ENCODE measurements at places on chromosomes 4 and X.
A peak's percentile ranks its signal among the peaks of the same experiment; 100 is the strongest.

DNA sequence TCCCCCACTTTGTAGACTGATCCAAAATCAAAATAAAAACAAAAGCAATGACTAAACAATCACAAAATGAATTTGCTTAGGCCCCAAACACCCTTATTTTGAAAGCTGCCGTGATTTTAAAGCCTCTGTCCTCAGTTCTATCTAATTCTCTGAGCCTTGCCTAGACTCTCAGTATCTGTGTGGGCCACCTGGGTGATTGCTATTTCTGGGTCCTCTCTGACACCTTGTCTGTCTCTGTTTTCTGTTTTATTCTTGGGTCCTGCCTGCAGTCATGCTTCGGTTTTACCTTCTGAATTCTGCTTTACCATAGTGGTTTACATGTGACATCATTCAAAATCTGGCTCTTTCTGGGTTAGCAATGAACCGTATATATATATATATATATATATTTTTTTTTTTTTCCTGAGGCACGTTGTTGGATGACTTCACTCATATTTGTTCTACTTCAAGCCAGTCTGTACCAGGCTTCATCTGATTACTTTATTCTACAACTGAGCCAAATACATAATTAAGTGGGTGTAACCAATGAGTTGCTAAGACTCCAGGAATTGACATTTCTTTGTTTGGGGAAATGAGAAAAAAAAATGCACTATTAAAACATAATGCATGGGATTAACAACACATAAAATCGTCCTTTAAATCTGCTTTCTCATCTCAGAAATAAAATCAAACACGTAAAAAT lies 710.7 kb upstream of the SLIT2 start:
- no peak for DNase-seq

DNA sequence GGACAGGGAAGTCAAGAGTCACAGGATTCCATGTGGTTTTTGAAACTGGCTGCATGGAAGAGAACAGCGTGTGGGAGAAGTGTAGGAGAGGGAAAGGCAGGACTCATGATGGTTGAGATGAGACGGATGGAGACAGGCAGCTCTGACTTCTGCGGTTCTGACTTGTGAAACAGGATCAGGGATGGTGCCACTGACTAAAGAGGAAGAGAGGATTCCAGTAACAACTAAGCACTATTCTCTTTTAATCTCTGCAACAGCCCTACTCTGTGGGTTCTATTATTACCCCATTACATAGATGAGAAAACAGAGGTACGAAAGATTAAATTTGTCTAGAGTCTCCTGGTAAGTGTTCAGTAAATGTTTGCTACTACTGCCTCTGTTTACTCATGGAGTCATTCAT lies 156.3 kb downstream of the CBR4 start:
- no peak for DNase-seq

- DNase-seq, result no peak
These were observed 21.1 kb downstream of the PDE6B start for GRCh38 chr4:646460-646859.

DNA sequence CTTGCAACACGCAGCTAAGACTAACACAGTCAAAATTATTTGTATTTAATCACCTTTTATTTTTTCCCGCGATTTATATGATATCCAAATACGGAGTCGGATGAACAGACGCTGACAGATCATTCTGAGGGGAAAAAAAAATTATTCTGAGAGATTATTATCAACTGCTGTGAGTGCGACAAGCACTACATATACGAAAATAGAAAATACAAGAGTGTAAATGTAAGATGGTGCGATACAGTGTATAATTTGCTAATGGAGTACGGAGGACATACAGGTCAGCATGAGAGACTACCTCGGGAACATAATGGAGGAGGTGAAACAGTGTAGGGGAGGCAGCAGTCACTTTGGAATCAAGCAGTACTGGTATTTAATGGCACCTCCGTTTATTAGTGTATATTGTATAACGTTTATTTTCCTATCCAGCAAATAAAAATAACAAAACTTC lies 2.8 kb upstream of the LIN54 start:
- no peak for DNase-seq

GRCh38 chr4:27986476-27986875 lies 1125.8 kb downstream of the STIM2 start:
- no peak for DNase-seq

GRCh38 chrX:104113222-104113965 lies 1.1 kb downstream of the ZCCHC18 start:
- DNase-seq, result peak; percentile 53

- no peak for DNase-seq
These were observed 408.4 kb upstream of the EMCN start for GRCh38 chr4:100926039-100926717.

DNA sequence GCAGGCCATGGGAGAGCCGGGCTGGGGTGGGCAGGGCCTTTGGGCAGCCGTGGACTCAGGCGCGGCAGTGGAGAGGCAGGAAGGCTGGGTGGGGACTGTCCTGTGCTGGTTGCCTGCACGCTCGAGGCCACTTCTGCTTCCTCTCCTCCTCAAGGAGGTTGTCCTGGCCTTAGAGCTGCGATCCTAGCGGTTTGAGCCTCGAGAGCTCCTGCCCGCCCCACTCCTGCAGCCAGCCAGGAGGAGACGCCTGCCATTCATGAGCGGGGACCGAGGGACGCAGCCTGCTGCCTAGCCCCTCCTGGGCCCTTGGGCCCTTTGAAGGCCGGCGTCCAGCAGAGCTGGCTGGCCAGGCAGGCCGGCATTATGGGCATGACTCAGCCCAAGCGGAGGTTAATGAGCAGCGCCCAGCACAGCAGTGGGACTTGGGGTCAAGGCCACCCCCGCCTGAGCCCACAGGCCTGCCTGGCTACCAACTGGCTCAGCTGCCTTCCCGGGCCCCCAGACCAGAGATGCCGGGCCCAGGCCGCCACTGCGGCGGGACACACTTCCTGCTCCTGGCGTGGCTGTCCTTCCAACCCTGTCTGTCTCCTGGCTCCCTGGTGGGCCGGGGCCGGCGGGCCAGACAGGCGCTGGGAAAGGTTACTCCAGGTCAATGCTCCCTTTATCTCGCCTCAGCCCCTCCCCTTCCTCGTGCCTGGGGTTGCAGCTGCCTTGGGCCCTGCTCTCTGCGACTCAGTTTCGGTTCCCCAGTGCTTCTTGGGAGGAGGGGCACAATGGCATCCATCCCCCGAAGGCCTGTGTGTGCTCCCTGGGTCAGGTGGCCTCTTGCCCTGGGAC lies 1.8 kb downstream of the ABCD1 start:
- DNase-seq, result peak; percentile 47

DNA sequence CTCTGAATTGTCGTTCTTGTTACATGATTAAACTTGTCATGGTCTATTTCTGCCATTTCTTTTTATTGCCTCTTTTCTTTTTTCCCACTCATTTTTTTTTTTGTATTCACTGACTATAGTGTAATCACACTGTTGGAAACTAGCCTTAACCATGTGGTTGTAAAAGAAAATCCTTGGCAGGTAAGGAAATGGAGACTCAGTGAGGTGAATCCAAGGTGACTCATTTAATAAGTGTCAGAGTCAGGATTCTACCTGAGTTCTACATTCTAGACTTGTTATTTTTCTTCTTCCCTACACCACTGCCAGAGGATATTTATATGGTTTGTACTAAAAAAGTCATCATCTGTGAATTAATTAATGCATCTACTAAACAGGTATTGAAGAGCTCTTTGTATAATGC lies 152.2 kb downstream of the CBLL2 start:
- no peak for DNase-seq

- DNase-seq, result no peak
These were observed 2403.2 kb downstream of the ARAP2 start for GRCh38 chr4:33841120-33841519.

- no peak for DNase-seq
These were observed 151.3 kb upstream of the FAM47C start for GRCh38 chrX:36856849-36857248.

GRCh38 chr4:158043971-158044618 lies 128.7 kb downstream of the GASK1B start:
- DNase-seq, result no peak

DNA sequence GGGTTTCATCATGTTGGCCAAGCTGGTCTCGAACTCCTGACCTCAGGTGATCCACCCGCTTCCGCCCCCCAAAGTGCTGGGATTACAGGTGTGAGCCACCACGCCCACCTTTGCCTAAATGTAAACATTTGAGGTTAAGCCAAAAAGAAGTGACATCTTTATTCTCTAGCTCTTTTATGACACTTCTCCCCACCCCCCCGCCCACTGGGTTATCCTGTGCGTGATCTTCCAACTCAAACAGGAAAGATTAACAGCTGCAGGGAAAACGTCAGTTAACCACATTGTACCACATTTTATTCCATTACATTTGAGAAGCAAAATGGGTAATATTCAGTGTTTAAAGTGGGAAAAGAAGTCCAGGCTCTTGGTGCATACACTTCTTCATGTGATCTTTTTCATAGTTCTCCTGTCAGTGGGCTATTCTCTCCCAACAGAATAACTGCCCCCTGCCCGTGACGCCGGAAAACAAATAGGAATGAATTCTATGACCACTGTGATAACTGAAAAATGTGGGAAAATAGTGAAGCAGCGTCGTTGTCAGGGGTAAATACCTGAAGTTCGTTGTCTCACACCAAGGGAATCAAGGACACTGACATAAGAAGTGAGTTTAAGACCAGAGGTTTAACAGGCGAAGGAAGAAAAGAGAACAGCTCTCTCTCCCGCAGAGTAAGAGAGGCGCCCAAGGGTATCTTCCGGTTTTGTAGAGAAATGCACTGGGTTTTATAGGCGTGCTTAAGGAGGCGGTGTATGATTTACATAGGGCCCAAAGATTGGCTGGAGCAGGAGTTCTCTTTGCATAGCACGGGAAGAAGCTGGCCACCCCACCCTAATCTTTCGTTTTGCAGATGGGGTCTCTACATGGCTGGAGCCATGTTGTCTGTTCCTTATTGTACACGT lies 9.7 kb upstream of the SRD5A3 start:
- DNase-seq, result no peak

- DNase-seq, result peak; percentile 94
These were observed 29.2 kb upstream of the NPY2R start for GRCh38 chr4:155179216-155179615.

DNA sequence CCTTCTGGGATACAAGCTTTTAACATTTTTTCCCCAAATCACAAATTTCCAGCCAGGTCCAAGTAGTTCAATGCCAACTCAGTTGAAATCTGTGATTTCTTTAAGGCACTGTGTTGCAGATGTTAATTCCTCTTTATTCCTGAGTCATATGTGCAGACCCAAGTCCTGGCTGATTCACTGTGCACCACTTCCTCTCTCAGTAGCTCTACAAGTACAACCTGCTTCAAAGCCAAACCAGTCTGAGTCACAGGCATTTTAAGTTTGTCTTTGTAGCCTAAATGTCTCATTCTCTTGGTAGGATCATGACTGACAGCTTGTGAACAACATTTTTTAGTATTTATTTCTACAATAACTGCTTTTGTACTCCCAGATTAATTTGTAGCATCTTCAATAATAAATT lies 165.6 kb upstream of the S100G start:
- DNase-seq, result peak; percentile 95

DNA sequence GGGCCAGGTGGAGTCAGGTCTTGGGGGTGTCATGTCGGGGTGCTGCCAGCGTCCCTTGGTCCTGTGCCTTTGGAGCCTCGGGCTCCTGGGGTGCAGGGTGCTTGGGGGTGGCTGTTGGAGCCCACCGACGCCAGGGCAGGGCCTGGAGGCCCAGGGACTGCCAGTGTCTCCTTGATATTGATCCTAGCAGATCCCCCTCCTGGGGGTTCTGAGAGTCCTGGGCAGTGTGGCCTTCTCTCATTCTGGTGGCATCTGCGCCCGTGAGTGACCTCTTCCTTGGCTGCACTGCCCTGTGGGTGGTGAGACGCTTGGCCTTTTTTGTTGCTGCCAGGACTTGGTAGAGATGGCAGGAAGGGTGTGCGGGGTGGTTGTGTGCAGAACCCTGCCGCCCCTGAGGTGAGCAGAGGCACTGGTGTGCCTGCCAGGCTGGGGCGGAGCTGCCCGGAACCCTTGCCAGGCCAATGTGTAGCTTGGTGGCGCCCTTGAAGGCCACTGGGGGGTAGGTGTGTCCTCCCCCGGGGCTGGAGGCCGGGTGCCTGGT lies 7.0 kb downstream of the NAT8L start:
- no peak for DNase-seq

DNA sequence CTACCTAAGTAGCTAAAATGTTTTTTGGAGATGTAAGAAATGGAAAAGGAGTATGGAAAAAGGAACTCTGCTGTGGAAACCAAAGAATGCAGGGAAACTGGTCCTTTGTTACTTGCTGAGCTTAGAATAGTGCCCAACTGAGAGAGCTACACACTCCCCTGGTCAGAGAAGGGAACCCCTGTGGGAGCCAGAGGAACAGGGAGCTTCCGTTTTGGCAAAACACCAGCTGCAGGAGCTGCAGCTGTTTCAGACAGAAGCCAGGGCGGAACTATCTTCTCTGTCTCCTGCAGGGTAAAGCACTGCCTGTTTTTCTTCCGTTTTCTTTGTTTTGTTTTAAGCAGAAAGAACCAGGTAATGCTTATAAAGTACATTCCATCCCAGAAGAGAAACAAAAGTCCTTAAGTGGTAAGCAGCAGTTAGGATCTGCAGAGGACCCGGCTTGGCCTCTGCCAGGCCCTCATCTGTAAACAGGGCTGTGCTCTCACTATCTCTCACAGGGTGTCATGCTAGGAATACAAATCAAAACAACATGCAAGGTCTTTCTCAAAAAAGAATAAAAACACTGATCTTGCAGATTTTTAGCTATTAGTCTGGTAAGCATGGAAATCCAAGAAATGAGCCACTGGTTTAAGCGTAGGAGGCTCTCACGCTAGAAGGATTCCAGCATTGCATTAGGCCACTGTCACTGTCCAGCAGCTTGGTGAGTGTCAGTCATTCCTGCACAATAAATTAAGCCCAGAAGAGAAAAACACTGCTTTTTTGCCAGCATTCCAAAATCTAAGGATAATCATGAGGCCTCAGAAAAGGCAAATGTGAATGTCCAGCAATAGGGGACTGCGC lies 76.1 kb downstream of the CHST7 start:
- DNase-seq, result peak; percentile 46

GRCh38 chrX:42748067-42748850 lies 29.7 kb downstream of the PPP1R2C start:
- peak; percentile 56 for DNase-seq

DNA sequence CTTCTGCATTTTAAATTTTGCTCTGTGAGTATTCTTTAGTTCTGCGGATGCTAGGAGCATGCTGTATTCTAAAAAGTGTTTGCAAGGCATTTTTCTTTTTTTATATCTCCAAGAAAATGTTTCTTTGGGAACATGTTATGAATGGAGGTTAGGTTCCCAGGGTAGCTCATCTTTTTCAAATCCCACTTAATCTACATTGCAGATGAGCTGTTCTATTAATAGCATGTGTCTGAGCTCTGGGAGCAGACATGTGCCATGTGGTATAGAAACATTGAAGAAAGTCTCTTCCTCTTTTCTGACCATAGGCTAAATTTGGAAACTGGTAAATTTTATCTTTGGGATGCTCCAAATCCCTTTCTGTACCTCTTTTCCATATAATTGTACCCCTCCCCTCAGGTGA lies 23.2 kb downstream of the DIAPH2 start:
- no peak for DNase-seq

GRCh38 chr4:47167081-47168035 lies 136.0 kb downstream of the GABRB1 start:
- DNase-seq, result peak; percentile 48

- DNase-seq, result peak; percentile 36
These were observed 173.6 kb upstream of the NUDT6 start for GRCh38 chr4:123096038-123096437.

- peak; percentile 68 for DNase-seq
These were observed 18.7 kb downstream of the NDNF start for GRCh38 chr4:121053601-121054143.

- peak; percentile 24 for DNase-seq
These were observed 44.2 kb upstream of the RASSF6 start for GRCh38 chr4:73664470-73664869.

GRCh38 chrX:40805404-40805803 lies 70.1 kb upstream of the MED14 start:
- DNase-seq, result no peak

- peak; percentile 67 for DNase-seq
These were observed 2.5 kb downstream of the CXorf38 start for GRCh38 chrX:40644821-40645358.

Data from cardiac fibroblast (primary cell).